ENCODE measurements at places on chromosomes 1 and 21.

DNA sequence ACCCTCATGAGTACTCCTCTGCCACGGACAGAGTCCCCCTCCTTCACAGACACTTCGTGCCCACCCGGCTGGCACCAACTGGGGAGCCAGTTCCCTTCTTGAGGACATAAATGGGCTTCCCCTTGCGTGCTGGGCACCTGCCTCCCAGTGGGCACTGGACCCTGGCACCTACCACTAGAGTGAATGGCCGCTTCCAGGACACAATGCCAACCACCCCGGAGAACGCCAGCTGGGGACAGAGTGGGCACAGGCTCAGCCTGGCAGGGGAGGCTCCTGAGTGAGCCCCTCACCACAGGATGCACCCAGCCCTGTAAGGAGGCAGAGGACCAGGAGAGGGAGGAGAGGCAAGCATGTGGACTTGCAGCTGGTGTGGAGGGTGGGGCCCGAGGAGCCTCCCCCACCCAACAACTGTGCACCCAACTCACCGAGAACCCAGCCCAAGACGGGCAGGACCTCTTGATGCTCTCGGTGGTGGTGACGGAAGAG, 1.0 kb downstream of the ENTREP3 start:
- DNase-seq, result no peak

GRCh38 chr1:10852486-10852885, 56.0 kb upstream of the CASZ1 start:
- DNase-seq, result no peak

GRCh38 chr1:156465747-156466365, 34.7 kb downstream of the MEF2D start:
- DNase-seq, result no peak

DNA sequence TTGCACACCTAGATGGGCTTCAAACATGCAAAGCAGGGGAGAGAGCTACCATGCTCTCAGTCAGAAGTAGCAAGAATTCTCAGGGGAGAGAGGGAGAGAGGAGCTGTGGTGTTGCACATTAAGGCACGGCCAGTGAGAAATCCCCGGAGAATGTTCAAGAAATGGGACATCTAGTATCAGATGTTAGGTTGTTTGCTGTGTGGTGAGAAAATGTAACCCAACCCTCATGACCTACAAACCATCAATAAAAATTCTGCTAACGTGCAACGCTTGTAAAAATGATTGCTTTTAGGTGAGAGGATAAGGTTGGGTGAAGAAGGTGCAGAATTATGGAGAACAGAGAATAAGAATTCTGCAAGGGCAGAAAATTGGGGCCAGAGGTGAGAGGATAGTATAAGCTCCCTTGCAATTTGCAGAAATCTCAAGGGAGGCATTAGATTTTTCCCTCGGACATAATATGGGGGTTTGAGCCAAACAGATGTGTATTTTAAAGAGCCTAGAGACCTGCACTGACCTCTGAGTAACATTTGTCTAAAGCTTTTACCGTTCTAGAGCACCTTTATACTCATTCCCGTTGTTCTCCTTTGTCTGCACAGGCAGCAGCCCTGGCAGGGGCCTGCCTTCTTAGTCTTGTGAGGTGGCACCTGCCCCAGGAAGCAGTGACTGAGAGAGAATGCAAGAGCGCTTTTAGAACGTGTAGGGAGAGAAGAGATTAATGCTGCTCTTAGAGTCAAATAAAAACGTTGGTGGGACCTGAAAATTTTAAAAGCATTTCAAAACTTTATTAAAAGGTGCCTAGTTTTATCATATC, 25.4 kb upstream of the KIAA0040 start:
- no peak for DNase-seq

- no peak for DNase-seq
These were observed 10.2 kb upstream of the IL10 start for GRCh38 chr1:206782448-206782847.

- no peak for DNase-seq
These were observed 70.8 kb downstream of the RWDD3 start for GRCh38 chr1:95304803-95305202.

- no peak for DNase-seq
These were observed 35.1 kb downstream of the PRDM16 start for GRCh38 chr1:3103967-3104677.

DNA sequence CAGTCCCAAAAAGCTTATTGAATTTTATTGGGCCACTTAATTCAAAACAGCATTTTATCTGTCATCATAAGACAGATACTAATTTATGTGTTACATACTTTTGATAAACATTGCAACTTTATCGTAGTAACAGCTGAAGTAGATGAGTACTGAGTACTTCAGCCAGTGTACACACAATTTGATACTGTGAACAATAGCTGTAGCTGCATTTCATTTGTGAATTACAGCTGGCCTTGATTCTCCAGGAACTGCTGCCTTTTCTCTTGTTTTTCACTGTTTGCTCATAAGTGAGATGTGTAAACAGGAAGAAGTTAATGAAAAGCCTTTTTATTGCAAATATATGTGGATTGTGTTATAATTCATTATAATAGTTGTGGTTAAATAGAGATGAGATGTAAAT, 10.2 kb downstream of the UAP1 start:
- DNase-seq, result peak; percentile 52

DNA sequence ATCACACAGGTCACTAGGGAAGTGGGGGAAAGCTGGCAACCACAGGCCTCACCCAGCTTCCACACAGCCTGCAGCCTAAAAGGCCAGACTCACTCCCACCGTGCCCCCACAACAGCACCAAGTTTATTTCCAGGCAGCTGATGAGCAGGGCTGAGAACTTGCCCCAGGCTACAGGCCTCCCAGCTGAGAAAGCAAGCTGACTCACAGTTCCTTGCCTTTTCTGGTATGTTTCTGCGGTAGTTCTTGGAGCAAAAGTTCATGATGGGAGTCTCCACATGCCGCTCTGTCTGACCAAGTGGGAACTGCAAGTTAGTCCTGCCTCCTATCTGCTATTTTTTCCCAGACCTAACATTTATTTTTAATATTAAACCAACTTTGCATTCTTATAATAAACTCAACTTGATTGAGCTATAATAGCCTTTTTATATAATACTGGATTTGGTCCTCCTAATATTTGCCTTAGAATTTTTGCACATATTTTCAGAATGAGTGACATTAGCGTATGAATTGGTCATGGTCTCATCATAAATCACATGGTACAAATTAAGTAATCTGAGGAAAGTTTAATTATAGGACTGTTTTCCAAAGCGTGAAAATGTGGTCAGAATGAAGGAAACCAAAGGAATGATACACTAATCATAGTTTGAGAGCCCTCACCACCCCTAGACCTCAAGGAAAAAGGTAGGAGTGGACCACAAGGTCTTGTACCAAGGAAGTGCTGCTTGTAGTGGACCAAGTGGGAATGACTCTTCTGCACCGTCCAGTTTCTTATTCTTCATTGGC, 30.7 kb downstream of the RPAP2 start:
- no peak for DNase-seq

DNA sequence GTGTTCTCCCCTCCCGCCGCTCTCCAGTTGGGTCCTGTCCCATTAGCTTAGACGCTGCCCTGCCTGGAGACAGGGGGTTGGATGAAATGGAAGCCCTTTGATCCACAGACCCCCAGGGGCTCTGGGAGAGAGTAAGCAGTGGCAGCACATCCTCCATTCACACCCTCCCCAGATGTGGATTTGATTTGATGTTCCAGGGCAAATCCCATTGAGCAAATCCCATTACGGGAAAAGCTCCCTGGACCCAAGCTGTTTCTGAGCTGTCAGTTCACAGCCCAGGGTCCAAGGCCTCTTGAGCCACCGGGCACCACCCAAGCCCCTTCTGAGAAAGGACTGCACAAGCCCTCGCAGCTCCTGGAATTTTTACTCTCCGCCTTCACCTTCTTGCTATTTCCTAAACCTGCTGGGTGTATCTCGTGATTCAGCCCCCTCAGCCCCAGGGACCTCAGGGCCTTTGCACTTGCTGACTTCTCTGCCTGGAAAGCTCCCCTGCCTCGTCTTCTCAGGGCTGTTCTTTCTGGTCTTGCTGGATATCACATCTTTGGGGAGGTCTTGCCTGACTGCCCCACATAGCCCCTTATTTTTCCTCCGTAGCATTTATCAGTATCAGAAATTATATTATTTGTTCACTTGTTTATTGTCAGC, 101.1 kb downstream of the PAX7 start:
- no peak for DNase-seq

- no peak for DNase-seq
These were observed 2.9 kb downstream of the ZNF672 start for GRCh38 chr1:248840946-248841345.

- DNase-seq, result no peak
These were observed 5.6 kb upstream of the ZNF496 start for GRCh38 chr1:247337250-247337746.

DNA sequence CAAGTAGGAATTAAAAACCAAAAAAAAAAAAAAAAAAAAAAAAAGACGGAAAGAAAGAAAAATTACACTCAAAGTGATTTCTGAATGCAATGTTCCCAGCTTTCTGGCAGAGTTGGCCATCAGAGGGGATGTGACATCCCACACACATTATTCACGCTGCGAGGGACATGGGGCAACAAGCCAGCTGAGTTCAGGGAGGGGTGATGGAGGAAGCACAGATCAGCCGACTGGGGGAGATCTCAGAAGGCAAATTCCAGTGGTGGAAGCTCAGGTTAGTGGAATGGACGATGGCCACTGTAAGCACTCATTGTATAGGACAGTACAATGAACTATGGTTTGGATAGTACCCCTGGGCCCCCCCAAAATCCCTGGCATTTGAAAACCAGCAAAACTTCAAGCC, 311.9 kb downstream of the PCP4 start:
- DNase-seq, result no peak

- DNase-seq, result no peak
These were observed 3.4 kb downstream of the AP4B1 start for GRCh38 chr1:113901191-113901590.

DNA sequence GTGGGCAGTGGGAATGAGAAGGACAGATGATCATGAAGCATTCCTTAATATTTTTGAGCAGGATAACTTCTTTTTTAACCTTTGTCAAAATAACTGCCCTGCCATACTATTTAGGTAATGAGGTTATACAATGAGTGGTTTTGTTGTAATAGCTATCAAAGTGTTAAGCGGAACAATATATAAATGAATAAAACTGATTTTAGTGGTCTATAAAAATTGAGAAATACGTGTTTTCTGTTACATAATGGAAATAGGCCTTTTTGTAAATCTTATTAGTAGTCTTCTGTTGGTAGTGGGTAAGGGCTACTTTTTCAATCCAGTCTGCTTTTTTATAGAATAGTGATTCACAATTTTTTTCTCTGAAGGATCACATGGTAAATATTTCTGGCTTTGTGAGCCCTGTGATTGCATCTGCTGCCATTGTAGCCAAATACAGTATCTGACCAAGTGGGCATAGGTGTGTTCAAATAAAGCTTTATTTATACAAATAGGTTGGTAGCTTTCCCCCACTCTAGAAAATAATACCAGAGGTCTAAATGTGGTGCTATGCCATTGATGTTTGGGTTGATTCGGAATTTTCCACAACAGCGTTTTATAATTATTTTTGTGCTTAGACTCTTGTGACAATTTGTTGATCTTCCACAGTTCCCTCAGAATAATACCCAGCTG, 4.3 kb downstream of the NEK7 start:
- DNase-seq, result no peak

GRCh38 chr1:200265881-200266280, 144.0 kb downstream of the ZNF281 start:
- DNase-seq, result no peak

GRCh38 chr1:55120538-55120937, 81.2 kb downstream of the PCSK9 start:
- no peak for DNase-seq

Data from NCI-H1105 (cell line).